RPMI7951 (cell line): ENCODE measurements at places on chromosomes 5 and 9. TPM values are rescaled to one million over a fixed set of nuclear protein-coding genes. Genes with fewer than 3 reads are reported as not detected.

Gene IL33
- total RNA-seq = under 0.01 TPM in 1 of 2 replicates, not detected in the other

- no peak for DNase-seq
Measured at GRCh38 chr9:6072865-6073264, 57.4 kb upstream of the RANBP6 start.

GRCh38 chr9:126337729-126338372 is 11.2 kb downstream of the MVB12B start:
- DNase-seq = peak; percentile 23

GRCh38 chr9:133913571-133914369 is 78.4 kb downstream of the VAV2 start:
- DNase-seq = no peak

DNA sequence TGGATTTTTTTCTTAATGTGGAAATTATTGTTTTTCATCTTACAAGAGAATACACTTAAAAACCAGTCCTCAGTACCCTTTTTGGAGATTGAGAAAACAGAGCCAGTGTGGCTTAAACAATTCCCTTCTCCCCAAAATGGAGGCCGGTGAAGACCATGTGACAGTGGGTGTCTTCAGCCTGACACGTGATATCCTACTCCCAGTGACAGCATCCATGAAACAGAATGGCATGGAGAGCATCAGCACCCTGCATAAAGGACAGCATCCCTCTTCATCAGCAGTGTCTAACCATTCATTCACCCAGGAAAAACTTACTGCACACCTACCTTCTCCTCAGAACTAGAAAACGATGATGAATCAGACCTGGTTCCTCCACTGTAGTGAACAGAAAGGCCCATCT is 103.4 kb upstream of the RAI14 start:
- DNase-seq = no peak

- DNase-seq = no peak
Measured at GRCh38 chr9:93345643-93346230, 105.7 kb upstream of the FAM120A start.
